WERI-Rb-1 (cell line): ENCODE measurements at places on chromosomes 7 and 10.

DNA sequence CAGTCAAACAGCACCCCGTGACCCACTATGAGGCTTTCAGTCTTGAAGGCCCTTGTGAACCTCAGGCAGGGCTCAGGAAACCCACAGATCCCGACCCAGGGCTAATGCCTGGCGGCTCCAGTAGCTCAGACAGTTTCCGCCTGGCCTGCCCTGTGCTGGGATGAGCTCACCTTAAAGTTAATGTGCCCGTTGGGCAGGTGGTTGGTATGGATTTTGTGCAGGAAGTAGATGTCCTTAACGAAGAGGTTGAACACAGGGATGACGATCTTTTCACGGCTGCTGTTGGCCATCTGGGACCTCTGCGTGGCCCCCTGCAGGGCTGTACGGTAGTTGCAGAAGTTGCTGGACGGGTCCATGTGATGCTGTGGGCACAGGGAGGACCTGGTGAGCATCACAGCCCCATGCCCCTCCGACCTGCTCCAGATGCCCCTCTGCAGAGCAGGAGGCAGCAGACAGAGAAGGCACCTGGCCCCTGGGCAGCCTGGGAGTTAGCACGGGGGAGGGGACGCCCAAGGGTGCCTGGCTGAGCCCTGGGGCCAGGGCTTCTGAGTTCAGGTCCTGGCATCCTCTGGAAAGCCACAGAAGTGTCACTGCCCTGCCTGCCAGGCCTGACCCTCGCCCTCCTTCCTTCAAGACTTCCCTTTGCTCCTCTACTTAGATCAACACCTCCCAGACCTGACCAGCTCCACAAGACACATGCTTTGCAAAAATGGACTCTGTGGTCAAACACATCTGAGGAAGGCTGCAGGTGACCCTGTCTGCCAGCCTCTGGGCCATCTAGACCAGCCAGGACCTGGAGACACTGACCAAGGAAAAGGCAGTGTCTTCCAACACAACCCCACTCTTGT lies 59.8 kb downstream of the CSGALNACT2 start:
- peak; percentile 66 for DNase-seq

DNA sequence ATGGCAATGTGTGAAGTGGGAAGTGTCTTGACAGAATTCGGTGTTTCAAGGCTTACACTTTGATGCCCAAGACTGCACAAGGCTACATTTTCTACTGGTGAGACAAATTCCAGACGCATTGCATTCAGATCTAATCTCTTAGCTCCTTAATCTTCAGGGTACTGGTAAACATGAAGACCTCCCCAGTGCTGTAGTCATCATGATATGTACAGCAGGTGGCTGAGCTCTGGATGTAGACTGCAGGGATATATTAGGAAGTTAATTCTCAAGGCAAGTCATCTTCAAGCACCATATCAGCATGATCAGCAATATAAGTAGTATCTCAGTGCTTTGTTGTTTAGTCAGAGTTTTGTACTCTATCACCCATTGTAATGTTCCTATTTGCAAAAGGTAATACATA lies 61.8 kb downstream of the IKZF1 start:
- DNase-seq: peak; percentile 29

- no peak for DNase-seq
These were observed 66.3 kb upstream of the KLF6 start for GRCh38 chr10:3850999-3851937.

GRCh38 chr7:124764051-124764846 lies 1.3 kb downstream of the GPR37 start:
- no peak for DNase-seq

GRCh38 chr10:111076191-111076681 lies 593 bp upstream of the ADRA2A start:
- DNase-seq: peak; percentile 80

DNA sequence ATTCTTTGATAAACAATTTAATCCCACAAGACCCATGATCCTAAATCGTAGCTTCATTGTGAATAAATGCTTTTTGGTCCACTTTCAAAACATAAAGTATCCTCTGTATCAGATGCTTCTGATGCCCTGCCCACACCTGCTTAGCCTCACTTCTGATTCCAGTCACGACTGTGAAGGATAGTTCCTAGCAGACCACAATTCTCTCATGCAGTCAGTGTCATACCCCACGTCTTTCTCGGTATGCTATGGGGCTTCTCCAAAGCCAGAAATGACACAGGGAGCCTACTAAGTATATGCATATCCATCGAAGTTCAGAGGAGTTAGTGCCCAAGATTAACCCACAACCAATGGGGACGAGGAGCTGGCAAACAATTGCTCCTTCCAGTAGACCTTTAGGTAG lies 27.6 kb upstream of the CTNNA3 start:
- no peak for DNase-seq
